ENCODE measurements at places on chromosomes 7 and 10.

- DNase-seq = no peak
Measured at GRCh38 chr7:16367115-16367514, 54.2 kb downstream of the CRPPA start.

- peak; percentile 72 for DNase-seq
Measured at GRCh38 chr7:16753932-16754855, 639 bp downstream of the TSPAN13 start.

- no peak for DNase-seq
Measured at GRCh38 chr7:149420006-149420405, 40.9 kb downstream of the ZNF777 start.

DNA sequence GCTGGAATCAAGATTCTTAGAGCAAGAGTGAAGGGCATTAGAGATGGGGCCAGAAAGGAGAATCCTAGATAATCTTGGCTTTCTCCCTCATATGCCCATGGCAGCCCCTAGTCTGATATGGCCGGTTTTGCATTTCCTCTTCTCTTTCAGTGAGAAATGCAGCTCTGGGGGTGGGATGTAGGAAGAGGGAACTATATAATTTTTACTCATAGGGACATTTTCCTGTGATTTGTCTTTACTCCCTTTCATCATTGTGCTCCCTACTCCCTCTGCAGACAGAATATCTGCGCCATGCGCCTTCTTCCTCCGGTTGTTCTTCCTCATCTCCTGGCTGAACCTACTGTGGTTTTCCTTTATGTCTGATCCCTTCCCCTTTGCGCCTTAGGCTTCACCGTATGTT is 16.8 kb upstream of the CHCHD1 start:
- DNase-seq = no peak

GRCh38 chr7:149180722-149181449 is 14.5 kb upstream of the ZNF282 start:
- no peak for DNase-seq

- no peak for DNase-seq
Measured at GRCh38 chr7:152025937-152026890, 740 bp downstream of the GALNT11 start.

- DNase-seq = no peak
Measured at GRCh38 chr7:115822801-115823200, 207.8 kb downstream of the TFEC start.

GRCh38 chr7:107364787-107365186 is 105.1 kb upstream of the GPR22 start:
- no peak for DNase-seq

DNA sequence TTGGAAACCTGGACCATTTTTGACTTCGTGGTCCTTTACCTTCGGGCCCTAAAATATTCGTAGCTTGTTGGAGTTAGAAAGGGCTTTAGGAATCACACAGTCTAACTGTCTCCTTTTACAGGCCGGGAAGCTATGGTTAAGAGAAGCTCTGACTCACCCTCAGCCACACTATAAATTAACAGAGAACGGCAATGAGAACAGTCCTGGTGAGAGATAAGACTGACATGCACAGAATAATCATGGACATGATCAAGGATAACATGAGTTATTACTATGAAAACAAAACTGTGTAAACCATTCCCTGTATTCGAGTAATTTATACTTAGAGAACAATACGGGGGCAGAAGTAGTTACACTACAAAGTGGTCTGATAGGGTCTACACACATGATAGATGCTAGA is 162.5 kb upstream of the MALRD1 start:
- DNase-seq = no peak

DNA sequence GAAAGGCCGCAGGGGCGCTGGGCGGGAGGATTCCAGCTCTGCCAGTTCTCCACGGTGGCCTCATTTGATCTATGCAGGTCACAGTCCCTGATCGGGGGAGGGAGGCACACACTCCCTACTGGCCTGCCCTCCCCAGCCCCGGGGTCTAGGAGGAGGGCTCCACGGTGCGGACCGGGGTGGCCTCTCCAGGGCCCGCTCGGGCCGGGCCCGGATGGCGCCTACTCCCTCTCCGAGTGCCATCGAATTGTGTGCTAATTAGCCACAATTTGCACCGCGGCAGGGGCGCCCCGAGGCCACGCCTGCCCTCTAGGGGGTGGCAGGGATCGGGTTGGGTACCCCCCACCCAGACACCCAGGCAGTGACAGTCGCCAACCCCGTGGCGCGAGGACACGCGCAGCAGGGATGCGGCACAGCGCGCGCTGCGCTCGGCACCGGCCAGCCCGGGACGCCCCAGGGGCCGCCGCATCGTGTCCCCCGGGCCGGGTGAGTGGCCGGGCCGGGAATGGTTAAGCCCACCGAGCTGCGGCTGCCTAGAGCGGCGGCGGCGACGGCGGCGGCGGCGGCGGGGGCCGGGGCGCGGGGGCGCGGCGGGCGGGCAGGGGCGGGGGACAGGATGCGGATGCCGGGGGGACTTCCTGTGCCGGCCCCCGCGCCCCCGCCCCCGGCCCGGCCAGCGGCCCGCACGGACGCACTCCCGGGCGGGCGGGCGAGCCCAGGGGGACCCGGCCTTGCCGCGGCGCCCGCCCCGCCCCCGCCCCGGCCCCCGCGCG is at the start of gene ZNF853:
TSS of gene ZNF853 (plus strand) at position 658 of the 770 bp plus-strand sequence. CDS start 565 bp downstream, outside the sequence.
- DNase-seq = no peak

- DNase-seq = no peak
Measured at GRCh38 chr7:117146059-117146458, 176.8 kb downstream of the WNT2 start.

GRCh38 chr7:32616625-32617024 is 121.3 kb downstream of the AVL9 start:
- peak; percentile 68 for DNase-seq

- no peak for DNase-seq
Measured at GRCh38 chr7:102890292-102890970, 22.4 kb upstream of the LRRC17 start.

GRCh38 chr7:134859783-134860182 is 80.3 kb downstream of the CALD1 start:
- no peak for DNase-seq

DNA sequence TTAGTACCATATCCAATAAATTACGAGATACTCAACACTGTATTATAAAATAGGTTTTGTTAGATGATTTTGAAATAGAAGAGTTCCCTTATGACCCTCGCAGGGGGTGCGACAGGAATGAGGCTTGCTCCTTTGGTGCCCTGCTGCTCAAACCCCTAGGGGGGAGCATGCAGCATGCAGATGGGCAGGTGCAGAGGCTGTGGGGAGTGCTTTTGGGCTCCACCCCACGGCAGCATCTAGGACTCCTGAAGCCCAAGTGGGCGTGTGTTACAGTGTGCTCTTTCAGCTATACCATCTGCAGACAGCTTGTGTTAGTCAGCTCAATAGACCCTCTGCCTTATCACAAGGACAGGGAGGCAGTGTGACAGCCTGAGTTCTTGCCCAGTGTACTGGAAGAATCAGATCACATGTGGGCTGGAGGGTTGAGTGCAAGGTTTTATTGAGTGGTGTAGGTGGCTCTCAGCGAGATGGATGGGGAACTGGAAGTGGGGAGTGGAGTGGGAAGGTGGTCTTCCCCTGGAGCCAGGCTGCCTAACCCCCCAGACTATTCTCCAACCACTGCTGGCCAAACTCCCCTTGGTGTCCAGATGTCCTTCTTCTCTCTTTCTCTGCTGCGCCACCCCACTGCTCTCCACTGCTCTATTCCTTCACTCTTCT is 3.1 kb upstream of the MRC1 start:
- no peak for DNase-seq

- no peak for DNase-seq
Measured at GRCh38 chr7:12620371-12620770, 49.9 kb downstream of the SCIN start.

DNA sequence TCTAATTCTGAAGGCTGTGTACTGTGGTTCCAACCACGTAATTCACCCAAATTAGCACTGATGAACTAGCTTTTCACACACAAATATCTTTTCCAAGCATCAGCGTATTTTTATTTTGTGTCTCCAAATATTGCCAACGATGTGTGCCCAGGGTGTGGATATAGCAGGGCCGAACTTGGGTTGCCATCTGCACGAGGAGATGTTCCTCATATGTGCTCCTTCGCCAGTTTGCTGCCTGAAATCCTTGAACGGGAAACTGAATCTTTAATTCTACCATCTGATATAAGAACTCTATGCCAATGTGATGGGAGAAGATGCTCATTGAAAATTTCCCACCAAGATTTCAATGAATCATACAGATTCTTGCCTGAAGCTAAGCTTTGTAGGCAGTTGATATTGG is 121.5 kb upstream of the ZNF438 start:
- DNase-seq = no peak

GRCh38 chr10:14191407-14191806 is 139.3 kb downstream of the FRMD4A start:
- no peak for DNase-seq

- no peak for DNase-seq
Measured at GRCh38 chr10:99435986-99436638, 5.7 kb upstream of the GOT1 start.

DNA sequence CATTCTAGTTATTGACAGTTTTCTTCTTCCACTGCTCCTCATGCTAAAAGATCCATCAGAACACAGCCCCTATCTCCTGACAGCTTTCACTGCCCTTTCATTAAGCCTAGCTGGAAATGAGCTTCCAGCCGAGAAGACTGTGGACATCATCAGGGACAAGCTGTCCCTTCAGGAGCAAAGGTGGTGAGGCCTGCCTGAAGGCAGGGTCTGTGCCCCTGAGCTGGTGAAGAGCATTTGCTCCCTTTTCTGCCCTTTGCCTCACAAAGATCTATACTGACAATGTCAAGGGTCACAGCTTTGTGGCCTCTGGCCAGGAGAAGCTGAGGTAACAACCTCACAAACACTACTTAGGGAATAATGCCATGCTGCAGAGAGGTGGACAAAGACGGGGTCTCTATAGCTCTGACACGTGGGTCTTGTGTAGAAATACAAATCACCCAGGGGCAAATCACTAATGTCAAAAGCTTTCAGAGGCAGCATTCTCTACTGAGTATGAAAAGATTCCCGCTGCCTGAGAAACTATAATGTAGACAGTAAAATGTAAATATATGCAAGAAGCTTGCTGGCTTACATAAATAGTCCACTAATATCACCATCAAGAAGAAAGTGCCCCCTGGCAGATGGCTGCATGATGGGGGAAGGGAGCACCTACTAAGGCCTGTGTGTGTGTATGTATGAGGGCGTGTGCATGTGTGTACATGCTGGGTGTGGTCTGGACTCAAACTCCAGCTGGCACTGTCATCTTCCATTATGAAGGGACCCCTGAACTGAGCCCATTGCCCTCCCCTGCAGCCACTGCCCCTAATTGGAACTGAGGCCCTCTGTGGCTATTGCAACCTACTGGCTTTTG is 55.8 kb downstream of the HBP1 start:
- DNase-seq = no peak

GRCh38 chr10:111035542-111035941 is 41.3 kb upstream of the ADRA2A start:
- DNase-seq = no peak

- peak; percentile 70 for DNase-seq
Measured at GRCh38 chr10:44370731-44371248, 14.1 kb downstream of the CXCL12 start.

- no peak for DNase-seq
Measured at GRCh38 chr7:15862016-15862780, 175.7 kb upstream of the MEOX2 start.

GRCh38 chr7:128410451-128410753 is 620 bp upstream of the IMPDH1 start:
- no peak for DNase-seq
